ENCODE measurements at places on chromosomes 2 and 18.

- no peak for DNase-seq
These were observed 36.5 kb downstream of the SLC25A52 start for GRCh38 chr18:31723990-31724711.

GRCh38 chr2:120604767-120605166, 130.9 kb upstream of the GLI2 start:
- no peak for DNase-seq

DNA sequence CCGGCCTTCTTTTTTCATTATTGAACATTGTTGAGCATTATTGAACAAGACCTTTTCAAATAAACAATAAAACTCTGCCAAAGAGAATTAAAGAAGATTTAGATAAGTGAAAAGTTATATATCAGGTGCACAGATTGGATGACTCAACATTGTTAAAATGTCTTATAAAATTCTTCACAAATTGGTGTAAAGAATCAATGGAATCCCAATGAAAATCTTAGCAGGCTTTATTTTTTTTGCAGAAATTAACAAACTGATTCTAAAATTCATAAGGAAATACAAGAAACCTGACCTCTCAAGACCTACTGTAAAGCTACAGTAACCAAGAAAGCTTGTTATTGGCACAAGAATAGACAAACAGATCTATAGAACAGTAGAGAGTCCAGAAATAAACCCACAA, 70.3 kb downstream of the LAMA1 start:
- no peak for DNase-seq

GRCh38 chr2:96565111-96565510, 28.6 kb downstream of the ARID5A start:
- DNase-seq: no peak

- DNase-seq: no peak
These were observed 87.1 kb downstream of the TNS1 start for GRCh38 chr2:217915706-217916105.

- no peak for DNase-seq
These were observed 32.7 kb upstream of the AGFG1 start for GRCh38 chr2:227439214-227439613.

DNA sequence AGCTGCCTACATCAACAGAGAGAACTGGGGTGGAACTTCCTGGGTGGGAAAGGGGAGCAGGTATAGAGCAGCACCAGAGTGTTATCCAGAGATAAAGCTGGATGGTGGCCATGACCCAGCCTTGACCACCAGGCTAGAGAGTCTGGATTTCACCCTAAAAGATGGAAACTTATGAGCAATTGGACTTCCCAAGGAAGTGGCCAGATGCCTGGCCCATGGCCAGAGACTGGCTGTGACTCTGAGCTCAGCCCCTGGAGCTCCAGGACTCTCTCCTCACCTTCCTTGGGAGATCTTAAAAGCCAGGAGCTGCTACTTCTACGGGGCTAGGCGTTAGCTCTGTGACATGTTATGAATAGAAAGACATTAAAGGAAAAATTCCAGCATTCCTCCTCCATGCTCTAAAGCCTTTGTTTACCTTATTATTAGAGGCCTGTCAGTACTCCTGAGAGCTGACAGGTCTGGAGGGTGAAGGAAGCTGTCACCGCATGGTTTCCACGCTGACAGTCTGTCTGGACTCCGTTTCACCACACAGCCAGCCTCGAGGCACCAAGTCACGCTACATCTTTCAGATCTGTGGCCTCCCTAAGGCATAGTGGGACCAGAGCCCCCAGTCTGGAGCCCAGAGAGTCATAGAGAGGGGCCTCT, 260.0 kb upstream of the SIX2 start:
- no peak for DNase-seq

DNA sequence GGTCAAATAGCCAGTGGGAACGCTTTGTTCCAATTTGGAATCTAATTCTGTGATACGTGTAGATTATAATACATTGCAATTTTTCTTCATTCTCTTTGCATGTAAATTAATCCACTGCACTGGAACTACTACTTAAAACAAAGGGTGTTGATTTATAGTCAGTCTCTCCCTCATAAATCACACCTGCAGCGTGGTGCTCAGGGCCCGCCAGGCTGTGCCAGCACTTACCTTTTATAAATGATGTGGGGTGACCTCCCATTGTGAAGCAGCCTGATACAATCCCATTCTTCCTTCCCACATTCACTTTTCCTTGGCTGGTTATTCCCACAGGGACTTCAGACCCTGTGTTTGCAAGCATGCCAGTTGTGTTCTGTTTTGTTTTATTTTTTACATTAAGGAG, 302.3 kb upstream of the ID2 start:
- DNase-seq: no peak

DNA sequence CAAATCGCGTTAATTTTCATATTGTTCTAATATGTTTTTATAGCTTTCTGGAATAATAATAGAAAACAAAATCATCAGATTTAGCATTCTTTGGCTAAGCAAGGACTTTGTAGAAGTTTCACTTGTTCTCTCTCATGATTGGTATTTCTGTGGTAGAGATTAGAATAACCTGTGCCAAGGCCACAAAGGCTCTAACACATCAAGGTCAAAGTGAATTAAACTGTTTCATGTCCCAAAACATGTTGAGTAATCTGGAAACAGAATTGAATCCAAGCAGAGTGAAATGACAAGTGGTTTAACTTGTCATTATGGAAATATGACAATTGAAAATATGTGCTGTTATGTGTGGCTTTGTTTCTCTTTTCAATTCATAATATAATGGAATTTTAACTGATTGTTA, 617.4 kb downstream of the CCDC85A start:
- DNase-seq: no peak

DNA sequence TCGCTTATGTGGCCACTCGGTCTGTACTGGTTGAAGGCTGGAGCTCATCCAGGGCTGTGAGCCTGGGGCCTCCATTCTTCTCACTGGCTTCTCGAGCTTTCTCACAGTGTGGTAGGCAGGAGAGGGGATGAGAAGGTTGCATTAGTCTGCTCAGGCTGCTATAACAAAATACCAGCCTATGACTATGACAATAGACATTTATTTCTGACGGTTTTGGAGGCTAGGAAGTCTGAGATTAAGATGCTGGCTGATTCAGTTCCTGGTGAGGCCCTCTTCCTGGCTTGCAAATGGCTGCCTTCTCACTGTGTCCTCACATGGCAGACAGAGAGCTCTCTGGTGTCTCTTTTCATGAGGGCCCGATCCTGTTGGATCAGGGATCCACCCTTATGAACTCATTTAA, 6.2 kb upstream of the STK25 start:
- DNase-seq: no peak

GRCh38 chr2:149686136-149687051, 98.8 kb upstream of the MMADHC start:
- DNase-seq: no peak

- DNase-seq: no peak
These were observed 4.8 kb downstream of the SOX11 start for GRCh38 chr2:5696945-5697521.

DNA sequence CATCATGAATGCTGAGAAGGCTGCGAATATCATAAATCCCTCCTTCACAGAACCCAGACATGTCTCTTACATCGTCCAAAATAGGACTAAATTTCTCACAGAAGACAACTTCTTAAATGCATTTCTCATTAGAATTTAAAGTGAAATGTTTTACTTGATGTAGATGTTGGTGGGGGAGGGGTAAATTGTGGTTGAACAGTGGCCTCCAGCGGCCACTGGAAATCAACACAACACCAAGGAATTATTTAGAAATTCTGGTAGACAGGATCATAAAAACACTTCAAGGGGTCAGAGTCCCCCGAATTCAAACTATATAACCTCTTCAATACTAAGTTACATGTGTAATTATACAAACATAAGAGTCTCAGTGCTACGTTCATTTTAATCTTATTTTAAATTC, 135.9 kb downstream of the ABCA12 start:
- peak; percentile 29 for DNase-seq

- no peak for DNase-seq
These were observed 52.6 kb downstream of the COL6A3 start for GRCh38 chr2:237361194-237362004.

DNA sequence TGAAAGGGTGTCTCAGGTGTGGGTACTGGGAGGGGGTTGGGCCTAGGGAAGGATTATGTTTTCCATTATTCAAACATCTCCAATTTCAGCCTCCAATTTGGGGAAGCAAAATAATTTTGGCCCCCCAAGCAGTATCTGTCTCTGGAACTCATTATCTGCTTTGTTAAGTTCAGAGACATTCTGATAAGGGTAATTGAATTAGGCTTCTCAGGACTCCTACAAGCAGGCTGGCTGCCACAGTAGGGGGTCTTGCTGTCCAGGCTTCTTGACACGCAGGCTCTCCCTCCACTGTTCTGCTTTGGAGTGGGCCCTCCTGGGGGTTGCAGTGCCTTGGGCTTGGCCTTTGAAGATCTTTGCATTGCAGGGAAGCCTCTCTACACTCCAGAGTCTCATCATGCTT, 108.1 kb upstream of the SIX2 start:
- DNase-seq: no peak

GRCh38 chr2:30280596-30281434, 49.5 kb downstream of the LBH start:
- DNase-seq: no peak

DNA sequence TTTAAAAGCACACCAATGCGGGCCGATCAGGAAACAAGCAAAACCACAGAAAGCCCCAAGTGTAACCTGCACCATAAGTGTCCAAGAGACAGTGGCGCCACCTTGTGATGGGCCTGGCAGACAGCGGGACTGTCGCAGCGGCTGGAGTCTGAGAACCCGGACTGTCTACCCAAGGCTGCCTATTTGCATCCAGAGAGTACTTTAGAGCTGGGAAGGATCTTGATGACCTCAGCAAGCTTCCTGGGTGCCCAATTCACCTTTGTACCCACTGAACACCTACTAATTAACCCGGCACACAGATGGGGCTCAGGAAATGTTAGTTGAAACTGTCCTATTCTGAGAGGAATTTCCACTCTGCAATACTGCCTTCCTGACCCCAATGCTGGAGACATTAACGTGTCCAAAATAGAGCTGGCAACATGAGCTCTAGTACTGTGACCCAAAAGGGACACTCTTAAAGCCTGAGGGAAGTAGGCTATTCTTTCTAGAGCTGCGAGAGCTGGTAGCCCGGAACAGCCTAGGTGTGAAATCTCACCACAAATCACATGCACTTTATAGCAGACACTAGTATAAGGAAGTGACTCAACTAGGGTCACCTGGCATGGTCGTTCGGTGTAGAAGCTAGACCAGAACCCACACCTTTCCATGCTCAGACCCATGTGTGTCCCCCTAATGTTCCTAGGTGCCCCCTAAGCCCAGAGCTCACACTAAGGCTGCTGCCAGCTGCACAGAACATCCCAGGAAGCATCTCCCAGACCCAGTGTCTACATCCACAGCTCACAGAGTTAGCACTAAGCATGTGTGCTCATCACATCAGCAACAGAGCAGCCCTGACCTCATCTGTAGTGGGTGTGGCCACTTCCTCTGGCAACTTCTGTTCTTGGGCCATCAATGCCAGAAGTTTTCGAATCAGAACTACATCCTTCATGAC, 25.4 kb downstream of the POLR1A start:
- peak; percentile 47 for DNase-seq

DNA sequence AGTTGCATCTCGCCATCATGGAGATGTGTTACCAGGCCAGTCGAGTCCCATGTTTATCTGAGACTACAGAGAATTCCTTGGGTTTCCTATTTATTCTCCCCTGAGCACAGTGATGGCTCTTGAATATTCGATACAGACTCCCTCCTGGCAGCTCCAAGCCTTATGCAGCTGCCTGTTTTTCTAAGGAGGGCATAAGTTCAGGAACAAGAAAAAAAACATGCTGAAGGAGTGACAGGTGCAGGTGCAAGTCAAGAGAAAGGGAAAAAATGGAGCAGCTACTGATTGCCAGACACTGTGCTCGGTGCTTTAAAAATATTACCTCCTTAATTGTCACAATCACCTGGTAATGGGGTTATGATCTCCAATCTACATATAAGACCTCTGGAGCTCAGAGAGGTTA, 177.2 kb upstream of the DPP10 start:
- DNase-seq: no peak

GRCh38 chr2:56587456-56587855, 403.7 kb downstream of the CCDC85A start:
- no peak for DNase-seq

DNA sequence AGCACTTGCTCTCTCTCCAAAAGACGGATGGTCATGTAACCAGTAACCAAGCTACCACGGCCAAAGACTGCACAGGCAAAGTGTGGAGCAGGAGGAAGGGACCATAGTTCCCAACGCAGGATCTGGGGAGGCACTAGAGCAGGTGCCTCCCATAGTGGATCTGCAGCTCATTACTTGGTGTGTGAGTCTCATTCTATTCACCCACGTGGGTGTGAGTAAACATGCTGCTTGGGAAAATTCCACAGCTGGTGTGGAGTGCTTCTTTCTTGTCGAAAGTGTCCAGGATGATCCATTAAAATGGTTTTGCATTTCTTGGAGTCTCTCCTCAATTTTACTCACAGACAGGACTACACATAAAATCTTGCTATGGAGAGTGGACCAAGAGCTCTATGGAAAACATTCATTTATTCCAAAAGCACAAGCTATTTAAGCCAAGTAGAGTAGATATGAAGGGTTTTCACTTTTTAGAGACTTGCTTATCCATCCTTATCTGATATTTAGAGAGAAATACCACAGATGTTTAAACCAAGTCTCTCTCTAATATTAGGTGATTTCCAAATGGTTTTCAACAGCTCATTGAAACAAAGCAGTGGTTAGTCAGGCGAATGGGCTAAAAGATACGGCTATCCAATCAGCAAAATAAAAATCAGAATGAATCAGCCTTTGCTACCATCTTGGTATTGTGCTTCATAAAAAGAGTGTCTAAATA, 104.3 kb upstream of the CCDC195 start:
- DNase-seq: no peak

GRCh38 chr2:32496662-32497061, 131.2 kb upstream of the TTC27 start:
- DNase-seq: no peak

- DNase-seq: no peak
These were observed 1267.8 kb downstream of the SUCLG1 start for GRCh38 chr2:83191316-83191715.

GRCh38 chr18:58501066-58501896, 127.6 kb downstream of the ALPK2 start:
- DNase-seq: no peak

DNA sequence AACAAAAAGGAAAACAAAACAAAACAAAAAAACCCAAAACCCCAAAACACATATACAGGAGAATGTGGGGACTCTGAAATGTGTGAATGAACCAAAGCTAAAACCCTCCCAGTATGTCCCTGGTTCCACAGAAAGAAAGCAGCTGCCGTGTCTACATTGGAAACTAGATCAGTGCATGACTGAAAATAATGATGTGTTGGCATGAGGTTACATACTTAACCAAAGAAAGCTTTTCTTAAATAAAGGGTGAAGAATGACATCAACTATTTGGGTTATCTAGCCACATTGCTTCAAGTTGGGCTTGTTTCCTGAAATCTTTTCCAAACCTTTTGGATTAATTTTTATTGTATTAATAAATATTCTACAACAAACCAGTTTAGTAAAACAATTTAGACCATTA, 91.9 kb upstream of the FN1 start:
- no peak for DNase-seq

- DNase-seq: no peak
These were observed 126.0 kb downstream of the MEP1B start for GRCh38 chr18:32315881-32316280.

Data from NCI-H2029 (cell line).